Natural killer cell treated with Interleukin-12 subunit alpha and Interleukin-12 subunit beta and Interleukin-15 and Interleukin-18, amount 100 ng/mL, for 72 hours (primary cell): ENCODE measurements at places on chromosomes 11 and 22.

GRCh38 chr11:96905143-96905542 is 515.3 kb downstream of the JRKL start:
- no peak for DNase-seq

- no peak for DNase-seq
Measured at GRCh38 chr11:125165111-125165842, 726 bp downstream of the PKNOX2 start.

- DNase-seq: no peak
Measured at GRCh38 chr11:30459306-30459705, 126.8 kb downstream of the MPPED2 start.

DNA sequence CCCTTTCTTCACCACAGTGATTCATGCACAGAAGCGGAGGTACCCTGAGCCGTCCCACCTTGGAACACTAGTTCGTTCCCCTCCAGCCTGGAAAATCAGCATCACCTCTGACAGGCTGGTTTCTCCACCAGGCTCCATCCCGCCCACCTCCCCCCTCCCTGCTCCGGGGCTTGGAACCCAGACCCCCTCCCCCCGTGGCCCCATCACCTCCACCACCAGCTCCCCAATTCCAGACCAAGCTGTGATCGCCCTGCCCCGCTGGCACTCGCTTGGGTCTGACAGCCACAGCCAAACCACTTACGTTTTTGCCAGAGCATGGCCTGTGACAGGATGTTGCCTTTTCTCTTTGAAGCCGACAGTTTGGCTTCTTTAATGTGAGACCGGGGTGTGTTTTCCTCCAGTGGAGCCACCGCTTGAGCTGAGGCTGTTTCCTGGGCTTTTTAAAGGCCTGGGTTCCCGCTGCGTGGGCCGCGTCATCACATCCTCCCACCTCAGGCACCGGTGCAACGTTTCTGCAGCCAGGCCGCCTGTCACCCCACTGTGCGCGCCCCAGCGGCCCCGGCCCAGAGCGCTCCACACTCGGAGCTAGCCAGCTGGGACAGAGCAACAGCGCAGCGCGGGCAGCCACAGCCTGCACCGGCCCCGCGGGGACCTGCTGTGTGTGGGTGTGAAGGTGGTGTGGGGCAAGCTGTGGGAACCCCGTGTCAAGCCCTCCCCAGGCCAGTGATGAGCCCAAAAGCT is at the start of gene POU2AF1:
Gene POU2AF1 (minus strand): TSS at position 415 of the 741 bp plus-strand sequence. CDS start 98 bp downstream, at position 317.
- no peak for DNase-seq

- no peak for DNase-seq
Measured at GRCh38 chr22:21105294-21105693, 59.5 kb downstream of the LRRC74B start.

GRCh38 chr11:117670443-117670842 is 126.6 kb downstream of the DSCAML1 start:
- no peak for DNase-seq

DNA sequence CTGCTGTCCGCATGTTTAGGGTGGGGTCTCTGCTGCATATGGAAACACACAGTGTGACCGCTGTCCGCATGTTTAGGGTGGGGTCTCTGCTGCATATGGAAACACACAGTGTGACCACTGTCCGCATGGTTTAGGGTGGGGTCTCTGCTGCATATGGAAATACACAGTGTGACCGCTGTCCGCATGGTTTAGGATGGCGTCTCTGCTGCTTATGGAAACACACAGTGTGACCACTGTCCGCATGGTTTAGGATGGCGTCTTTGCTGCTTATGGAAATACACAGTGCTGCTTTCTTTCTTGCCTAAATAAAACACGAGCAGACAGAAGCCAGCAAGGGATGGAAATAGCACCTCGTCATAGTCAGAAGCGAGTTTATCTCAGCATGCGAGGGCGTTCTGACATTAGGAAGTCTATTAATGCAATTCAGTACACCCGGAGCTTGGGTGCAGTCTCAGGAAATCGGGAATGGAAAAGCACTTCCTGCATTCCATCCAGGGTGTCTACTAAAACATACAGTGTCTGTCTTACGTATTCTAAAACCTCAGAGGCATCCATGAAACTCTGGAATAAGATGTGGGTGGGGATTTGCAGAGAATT is 32.6 kb upstream of the TOLLIP start:
- no peak for DNase-seq

DNA sequence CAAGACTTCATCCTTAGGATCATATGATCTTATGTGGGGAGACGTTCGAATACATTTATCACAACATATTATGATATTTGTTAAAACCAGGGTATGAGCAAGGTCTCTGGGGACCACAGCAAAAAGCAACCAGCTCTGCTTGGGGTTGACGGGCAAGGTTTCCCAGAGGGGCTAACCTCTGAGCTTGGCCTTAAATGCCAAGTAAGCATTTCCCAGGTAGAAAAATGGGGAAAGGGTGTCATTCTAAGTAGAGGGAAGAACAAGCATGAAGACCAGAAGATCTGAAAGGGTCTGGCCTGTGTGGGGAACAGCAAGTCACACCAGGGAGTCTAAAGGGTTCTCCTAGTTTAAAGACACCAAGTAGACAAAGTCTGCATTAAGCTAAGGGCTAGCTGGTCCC is 24.1 kb downstream of the CLMP start:
- no peak for DNase-seq

GRCh38 chr11:57163160-57163868 is 18.4 kb upstream of the LRRC55 start:
- no peak for DNase-seq

GRCh38 chr22:24155627-24156140 is 25.6 kb upstream of the SUSD2 start:
- DNase-seq: no peak

- DNase-seq: no peak
Measured at GRCh38 chr11:95734009-95734572, 55.5 kb downstream of the FAM76B start.

- no peak for DNase-seq
Measured at GRCh38 chr11:118929501-118930093, 3.9 kb upstream of the BCL9L start.

- DNase-seq: no peak
Measured at GRCh38 chr22:27175021-27175838, 517.8 kb downstream of the MIAT start.

DNA sequence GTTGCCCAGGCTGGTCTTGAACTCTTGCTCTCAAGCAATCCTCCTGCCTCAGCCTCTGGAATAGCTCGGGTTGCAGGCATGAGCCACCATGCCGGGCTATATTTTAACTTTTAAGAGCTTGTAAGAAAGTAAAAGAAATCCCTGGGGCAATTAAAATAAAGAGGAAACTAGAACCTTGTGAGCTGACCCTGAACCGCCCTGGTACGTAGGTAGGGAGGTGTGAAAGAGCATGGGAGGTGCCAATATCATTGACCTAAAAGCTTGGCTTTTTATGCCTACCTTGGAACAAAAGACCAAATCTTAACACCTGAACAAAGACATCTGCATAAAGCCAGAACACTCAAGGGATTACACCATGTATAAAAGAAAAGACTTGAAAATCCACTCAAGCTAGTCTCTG is 595.1 kb downstream of the SOX6 start:
- DNase-seq: no peak

DNA sequence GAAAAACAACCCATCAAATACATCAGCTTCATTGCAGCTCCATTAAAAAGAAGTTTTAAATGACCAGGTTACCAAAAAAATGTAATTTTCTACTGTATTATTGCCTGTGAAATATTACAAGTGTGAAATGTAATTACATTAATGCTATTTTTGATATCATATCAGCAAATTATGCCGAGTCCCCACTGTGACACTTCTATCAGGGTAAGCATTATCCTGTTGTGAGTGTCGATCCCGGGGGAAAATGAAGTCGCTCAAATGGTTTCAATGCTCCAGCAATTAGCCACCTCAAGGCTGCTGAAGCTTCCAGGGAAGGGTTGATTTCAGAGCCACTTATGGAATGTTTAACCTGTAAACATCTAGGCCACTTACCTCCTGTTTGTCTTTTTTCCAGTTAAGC is 70.4 kb downstream of the RCN1 start:
- DNase-seq: no peak

DNA sequence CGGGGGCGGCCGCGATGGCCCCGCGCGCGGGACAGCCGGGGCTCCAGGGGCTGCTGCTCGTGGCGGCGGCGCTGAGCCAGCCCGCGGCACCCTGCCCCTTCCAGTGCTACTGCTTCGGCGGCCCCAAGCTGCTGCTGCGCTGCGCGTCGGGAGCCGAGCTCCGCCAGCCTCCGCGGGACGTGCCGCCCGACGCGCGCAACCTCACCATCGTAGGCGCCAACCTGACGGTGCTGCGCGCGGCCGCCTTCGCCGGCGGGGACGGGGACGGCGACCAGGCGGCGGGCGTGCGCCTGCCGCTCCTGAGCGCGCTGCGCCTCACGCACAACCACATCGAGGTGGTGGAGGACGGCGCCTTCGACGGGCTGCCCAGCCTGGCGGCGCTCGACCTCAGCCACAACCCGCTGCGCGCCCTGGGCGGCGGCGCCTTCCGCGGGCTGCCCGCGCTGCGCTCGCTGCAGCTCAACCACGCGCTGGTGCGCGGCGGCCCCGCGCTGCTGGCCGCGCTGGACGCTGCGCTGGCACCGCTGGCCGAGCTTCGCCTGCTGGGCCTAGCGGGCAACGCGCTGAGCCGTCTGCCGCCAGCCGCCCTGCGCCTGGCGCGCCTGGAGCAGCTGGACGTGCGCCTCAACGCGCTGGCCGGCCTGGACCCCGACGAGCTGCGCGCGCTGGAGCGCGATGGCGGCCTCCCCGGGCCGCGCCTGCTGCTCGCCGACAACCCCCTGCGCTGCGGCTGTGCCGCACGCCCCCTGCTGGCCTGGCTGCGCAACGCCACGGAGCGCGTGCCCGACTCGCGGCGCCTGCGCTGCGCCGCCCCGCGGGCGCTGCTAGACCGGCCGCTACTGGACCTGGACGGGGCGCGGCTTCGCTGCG is 697 bp downstream of the TPBGL start:
- peak; percentile 93 for DNase-seq

- no peak for DNase-seq
Measured at GRCh38 chr11:128179512-128179911, 407.8 kb downstream of the ETS1 start.

DNA sequence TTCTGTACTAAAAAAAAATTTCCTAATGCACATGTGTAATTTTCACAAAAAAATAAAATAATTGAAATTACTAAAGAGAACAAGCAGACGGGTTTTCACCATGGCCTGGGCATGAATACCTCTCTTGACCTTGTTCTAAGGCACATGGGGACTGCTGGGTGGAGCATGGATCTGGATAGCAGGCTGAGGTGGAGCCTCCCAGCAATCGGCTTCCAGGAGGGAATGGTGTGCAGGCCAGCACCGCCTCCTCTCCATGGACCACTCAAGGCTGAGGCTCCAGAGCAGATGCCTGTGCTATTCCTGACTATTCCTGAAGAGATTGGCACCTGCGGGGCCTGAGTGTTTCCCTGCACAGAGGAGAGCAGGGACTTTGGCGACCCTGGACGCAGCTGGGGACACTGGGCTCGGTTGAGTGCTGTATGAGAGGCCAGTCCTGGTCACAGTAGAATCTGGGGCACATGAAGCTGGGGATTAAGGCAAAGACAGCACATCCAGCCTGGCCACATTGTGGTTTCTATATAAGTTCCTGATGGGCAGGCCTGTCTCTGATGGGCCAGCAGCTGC is 963.6 kb downstream of the BRD1 start:
- DNase-seq: no peak

DNA sequence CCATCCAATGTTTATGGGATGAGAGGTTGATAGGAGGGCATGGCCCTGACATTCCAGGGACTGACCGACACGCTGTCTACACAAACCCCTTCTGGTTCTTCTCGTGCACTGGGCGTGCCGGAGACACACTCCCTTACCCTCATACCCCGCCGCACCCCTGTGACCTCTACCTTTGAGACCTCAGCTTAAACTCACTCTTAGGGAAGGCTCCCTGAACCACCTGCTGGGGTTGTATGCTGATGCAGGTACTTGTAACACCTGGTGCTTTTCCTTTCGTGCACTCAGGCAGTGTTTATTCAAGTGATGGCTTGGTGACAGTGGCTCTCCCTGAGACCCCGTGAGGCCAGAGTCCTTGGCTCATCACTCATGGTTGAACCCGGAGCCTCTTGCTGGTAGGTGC is 12.0 kb downstream of the PPARA start:
- DNase-seq: no peak

DNA sequence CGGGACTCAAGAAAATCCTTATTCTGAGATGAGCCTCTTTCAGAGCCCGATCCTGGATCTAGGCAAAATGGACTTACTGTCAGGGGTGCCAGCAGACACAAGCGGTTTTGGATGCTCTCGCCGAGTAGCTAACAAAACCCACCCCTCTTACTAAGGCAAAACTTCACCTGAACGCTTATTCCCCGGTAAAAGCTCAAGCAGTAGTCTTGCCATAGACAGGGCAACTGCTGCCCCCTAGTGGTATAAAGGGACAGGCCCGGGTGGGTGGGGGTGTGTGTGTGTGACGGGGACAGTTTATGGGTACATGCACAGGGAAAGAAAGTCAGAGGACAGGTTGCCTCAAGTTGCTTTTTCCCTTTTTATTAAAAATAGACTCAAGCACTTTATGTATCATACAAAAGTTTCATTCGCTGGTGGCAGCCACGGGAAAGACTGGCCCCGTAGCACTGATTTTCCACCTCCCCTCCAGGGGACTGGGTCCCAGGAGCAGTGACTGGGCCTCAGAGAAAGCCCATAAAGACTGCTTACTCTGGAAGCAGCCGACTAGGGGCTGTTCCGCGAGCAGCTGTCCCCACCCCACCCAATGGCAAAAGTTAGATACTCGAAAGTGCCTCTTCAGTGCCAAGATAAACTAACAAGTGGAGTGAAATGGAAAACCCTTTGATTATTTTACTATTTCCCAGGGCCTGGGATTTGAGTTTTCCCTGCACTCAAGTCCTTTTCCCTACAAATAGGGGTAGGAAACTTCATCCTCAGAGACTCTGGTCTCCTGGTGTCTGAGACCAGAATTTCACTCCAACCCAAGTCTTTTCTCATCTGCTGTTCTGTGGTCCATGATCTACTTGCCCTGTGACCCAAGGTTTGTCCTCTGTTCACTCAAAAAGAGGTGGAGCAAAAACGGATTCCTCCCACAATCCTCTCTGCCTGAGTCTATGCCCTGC is 4.7 kb downstream of the YPEL4 start:
- DNase-seq: peak; percentile 81

DNA sequence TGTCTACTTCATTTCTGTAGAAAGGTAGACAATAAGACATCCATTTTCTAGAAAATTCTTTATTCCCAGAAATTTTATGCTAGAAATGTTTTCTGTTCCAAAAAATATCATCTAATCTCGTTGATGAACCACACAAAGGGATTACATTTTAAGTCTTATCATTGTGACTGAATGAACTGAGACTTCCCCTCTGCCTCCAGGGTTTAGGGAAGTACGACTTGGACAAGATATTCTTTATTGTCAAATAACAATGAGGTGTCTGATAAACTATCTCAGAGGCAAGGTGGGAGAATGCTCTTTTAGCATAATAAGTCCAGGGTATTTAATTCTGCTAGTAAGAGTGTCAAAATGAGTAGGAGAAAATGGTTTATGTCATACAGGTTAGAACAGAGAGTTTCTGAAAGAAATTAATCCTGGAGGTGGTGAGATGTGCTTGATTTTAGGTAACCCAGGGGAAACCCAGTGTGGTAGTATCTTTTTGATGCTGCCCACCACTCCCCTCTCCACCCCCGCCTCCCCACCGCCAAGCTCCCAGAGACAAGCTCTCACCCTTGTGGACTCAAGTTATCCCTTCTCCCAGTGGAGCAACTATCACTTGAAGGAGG is 100.6 kb downstream of the CD44 start:
- DNase-seq: no peak
